ENCODE measurements at places on chromosomes 16 and 17.
A peak's percentile ranks its signal among the peaks of the same experiment; 100 is the strongest.

DNA sequence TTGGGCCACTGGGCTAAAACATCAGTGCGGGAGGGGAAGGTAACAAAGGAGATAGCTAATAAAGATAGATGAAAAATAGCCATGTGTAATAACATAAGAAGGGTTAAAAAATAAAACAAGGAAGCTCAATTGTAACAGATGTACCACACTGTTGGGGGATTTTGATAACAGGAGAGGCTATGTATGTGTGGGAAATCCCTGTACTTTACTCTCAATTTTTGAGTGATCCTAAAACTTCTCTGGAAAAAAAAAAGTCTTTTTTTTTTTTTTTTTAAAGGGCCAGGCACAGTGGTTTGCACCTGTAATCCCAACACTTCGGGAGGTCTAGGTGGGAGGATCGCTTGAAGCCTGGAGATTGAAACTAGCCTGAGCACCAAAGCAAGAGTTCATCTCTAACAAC lies 1.9 kb upstream of the MMD start:
- DNase-seq = no peak

GRCh38 chr17:76940738-76941350 lies 72.6 kb downstream of the MGAT5B start:
- DNase-seq = no peak

DNA sequence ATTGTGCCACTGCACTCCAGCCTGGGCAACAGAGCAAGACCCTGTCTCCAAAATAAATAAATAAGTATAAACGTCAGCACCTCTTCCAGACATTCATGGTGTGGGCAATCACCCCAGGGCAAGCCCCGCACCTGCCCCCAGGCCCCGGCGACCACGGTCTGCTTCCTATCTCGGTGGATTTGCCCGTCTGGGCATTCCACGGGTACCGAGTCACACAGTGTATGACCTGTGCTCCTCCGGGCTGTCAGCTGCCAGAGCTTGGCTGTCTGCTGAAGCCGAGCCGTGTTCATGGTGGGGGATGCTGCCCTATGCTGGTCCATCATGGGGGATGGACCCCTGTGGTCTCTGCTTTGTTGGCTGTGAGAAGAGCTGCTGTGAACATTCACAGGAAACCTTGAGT lies 15.4 kb downstream of the CYBC1 start:
- no peak for DNase-seq

DNA sequence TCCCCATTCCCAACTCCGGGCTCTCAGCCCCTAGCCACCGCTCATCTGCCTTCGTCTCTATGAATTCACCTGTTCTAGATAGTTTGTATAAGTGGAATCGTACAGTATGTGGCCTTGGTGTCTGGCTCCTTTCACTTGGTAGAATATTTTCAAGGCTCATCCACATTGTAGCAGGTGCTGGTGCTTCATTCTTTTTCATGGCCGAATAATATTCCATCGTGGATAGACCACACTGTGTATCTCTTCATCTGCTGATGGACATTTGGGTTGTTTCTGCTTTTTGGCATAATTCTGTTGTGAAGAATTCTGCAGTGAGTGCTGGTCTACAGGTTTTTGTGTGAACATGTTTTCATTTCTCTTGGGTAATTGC lies 324.2 kb downstream of the SEC14L1 start:
- no peak for DNase-seq

- peak; percentile 23 for DNase-seq
Observed at GRCh38 chr17:8144401-8145231, 7.6 kb downstream of the PER1 start.

GRCh38 chr17:19023209-19023999 lies 18.8 kb upstream of the FAM83G start:
- DNase-seq = no peak

DNA sequence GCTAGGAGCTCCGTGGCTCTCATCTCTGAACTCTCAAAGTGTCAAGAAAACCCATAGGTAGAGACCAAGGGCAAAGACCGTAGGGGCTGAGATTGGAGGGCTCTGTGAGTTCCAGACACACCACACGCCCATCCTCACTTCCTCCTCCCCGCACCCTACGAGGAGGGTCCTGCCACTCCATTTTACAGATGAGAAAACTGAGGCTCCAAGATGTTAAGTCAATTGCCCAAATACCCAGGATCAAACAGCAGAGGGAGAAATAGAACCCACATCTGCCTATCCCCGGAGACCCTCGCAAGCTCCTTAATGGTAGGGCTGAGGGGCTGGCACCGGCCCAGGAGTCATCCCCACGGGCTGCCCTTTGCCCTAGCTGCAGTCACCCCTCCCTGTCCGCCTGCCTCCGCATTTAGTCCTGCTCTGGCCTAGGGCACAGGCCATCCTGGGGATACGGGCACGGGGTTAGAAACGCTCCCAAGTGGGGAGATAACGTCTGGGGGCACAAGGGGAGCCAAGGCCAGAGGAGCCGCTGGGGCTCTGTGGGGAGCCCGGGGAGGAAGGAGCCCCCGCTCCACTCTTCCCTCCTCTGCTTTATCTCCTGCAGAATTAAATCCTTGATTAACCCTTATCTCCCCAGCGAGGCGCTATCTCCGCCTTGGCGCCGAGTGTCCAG lies 54.1 kb upstream of the ZC3H18 start:
- DNase-seq = no peak

GRCh38 chr17:59839651-59840328 lies 53.0 kb downstream of the TUBD1 start:
- no peak for DNase-seq

GRCh38 chr17:31917065-31917529 lies 15.6 kb upstream of the UTP6 start:
- no peak for DNase-seq

DNA sequence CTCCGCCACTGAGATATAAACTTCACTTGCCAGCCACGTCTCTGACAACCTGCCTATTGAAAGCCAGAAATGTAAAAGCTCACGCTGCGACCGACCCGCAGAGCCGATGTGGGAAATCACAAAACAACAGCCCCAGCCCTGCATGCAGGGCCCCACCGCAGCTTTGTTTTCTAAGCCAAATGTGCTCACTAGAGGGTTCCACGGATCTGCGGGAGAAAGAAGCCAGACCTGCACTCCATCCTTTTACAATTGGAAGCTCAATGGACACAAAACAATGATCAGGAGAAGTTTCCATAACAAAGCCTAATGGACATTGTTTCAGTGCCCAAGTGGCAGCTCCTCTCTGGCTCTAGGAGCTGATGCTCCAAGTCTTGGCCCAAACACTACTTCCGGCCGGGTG lies 33.1 kb downstream of the WIPI1 start:
- DNase-seq = no peak

- DNase-seq = no peak
Observed at GRCh38 chr16:2516391-2517240, 2.9 kb downstream of the ATP6V0C start.

DNA sequence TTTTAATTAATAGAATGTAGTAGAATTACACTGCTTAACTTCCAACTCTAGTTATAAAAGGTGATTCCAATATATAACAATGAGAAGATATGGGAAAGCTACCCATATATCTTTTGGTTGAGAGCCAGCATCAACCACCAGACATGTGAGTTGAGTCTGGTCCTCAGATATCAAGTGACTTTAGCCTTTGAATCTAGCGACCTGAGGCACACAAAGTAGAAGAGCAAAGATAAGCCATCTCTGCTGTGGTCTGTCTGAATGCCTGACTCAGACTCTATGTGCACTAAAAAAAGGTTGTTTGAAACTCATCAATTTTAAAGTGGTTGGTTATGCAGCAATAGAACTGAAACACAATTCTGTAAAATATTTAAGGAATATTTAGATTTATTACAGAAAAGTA lies 492.5 kb upstream of the SOX9 start:
- no peak for DNase-seq

DNA sequence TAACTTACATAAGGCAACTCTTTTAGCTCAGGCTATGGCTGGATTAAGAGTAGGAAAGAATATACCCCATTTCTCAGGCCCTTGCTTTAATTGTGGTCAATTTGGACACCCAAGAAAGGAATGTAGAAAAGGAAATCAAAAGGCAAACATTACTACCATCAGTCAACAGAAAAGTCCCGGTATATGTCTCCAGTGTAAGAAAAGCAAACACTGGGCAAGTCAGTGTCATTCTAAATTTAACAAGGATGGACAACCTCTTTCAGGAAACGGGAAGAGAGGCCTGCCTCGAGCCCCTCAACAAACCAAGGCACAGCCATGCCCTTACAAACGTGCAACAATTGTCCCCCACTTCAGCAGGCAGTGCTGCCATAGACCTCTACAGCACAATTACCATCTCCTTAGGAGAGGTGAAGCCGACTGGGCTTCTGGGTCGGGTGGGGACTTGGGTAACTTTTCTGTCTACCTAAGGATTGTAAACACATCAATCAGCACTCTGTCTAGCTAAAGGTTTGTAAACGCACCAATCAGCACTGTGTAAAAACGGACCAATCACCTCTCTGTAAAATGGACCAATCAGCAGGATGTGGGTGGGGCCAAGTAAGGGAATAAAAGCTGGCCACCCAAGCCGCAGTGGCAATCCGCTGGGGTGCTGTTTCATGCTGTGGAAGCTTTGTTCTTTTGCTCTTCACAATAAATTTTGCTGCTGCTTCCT lies 12.4 kb downstream of the MRPL58 start:
- DNase-seq = no peak

- no peak for DNase-seq
Observed at GRCh38 chr16:67311607-67312488, 14.7 kb downstream of the KCTD19 start.

DNA sequence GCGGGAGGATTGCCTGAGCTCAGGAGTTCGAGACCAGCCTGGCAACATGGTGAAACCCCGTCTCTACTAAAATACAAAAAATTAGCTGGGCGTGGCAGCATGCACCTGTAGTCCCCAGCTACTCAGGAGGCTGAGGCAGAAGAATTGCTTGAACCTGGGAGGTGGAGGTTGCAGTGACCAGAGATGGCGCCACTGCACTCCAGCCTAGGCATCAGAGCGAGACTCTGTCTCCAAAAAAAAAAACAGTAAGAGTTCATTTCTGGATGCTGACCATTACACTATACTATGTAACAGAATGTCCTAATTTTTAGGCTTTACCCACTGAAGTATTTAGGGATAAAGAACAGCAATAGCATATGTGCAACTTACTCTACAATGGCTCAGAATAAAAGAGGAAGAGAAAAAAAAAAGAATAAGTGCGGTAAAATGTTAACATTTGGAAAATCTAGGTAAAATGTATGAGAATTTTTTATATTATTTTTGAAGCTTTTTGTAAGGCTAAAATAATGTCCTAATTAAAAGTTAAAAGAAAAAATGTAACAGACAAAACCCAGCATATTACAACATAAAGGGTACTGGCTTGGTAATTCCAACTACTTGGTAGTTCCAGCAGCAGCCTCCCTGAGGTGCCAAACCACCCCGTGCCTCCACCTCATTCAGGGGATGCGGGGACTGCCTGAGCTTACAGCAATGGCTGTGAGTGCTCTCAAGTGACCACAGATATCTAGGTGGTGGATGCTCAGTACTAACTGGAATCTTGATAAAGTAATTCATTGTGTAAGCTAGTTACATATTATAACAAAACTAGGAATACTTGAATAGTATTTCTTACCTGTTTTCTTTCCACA lies 10.9 kb downstream of the COPS3 start:
- DNase-seq = no peak

GRCh38 chr16:69867784-69868560 lies 83.2 kb upstream of the CLEC18A start:
- DNase-seq = no peak

GRCh38 chr16:66651474-66651765 lies 45.1 kb downstream of the CMTM4 start:
- no peak for DNase-seq

- no peak for DNase-seq
Observed at GRCh38 chr16:31005350-31006085, 4.9 kb downstream of the STX1B start.

DNA sequence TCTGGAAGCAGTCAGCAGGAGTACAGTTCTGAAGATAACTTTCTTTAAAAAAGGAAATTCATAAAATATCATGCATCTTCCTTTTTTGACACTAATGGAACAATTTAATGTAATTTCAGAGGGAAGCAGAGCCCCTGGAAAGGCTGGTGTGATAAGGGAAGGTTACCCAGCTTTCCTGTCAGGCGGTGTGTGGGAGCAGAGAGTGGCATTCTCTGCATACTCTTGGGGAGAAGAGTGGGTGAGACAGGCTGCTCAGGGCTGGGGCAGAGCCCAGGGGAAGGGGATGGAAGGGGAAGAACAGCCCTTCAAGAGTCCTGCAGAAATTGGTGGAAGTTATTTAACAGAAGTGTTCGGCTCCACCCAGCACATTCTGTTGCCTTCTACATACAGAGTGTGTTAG lies 84.7 kb downstream of the PRKCB start:
- no peak for DNase-seq

GRCh38 chr16:47565454-47565853 lies 104.3 kb downstream of the PHKB start:
- DNase-seq = no peak

DNA sequence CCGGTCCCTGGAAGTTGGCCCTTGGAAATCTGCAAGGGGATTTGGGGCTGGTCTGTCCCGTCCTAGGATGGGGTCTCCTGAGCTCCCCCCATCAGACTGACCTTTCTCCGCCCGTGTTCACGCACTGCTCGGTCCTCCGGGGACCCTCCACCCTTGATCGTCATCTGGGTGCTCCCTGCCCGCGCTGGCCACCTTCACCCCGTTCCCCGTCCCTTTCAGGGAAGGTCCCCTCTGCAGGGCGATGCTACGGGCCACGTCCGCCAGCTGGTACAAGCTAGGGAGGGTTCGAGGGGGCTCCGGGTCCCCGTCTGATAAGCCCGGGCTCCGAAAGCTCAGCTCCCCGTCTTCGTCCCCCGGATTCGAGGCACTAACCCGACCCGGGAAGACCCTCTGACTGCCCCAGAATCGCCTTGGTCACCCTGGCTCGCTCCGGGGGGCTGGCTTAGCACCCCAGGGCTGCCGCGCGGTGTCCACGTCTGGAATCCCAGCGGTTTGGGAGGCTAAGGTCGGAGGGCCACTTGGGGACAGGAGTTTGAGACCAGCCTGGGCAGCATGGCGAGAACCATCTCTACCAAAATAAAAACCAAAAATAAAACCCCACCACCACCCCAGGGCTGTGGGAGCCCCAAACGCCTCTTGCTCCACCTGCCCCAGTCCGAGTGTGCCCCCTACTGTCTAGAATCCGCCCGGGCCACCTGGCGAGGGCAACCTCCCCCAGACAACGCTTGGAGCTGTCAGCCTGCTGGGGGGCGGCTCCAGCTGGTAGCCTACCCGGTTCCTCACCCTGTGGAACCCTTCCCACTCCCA lies 1.1 kb upstream of the SLC43A2 start:
- DNase-seq = peak; percentile 69

- no peak for DNase-seq
Observed at GRCh38 chr16:50269061-50269705, 2.8 kb downstream of the ADCY7 start.

- peak; percentile 69 for DNase-seq
Observed at GRCh38 chr16:77212741-77213541, 13.7 kb downstream of the SYCE1L start.

- DNase-seq = no peak
Observed at GRCh38 chr16:86480444-86480843, 29.9 kb upstream of the FOXF1 start.

- no peak for DNase-seq
Observed at GRCh38 chr16:81547194-81547938, 102.8 kb downstream of the CMIP start.

- DNase-seq = no peak
Observed at GRCh38 chr16:11852092-11852809, 909 bp upstream of the RSL1D1 start.

Data from effector memory CD8-positive, alpha-beta T cell (primary cell).